Mononuclear cell (primary cell): ENCODE measurements at places on chromosomes 7 and 10. TPM values are rescaled to one million over a fixed set of nuclear protein-coding genes. Genes with fewer than 3 reads are reported as not detected.

The PTPRN2 gene
- 0.31 TPM for total RNA-seq

The IQUB gene
- total RNA-seq: 0.52 TPM

The MARVELD1 gene
- 5.5 TPM for total RNA-seq

The LEP gene
- not detected for total RNA-seq

The SEMA4G gene
- 0.10 TPM for total RNA-seq

The USP6NL gene
- 14.7 TPM for total RNA-seq

The IGFBP3 gene
- total RNA-seq: 6.7 TPM

The KIF11 gene
- 0.84 TPM for total RNA-seq

The PRTFDC1 gene
- total RNA-seq: 3.0 TPM

The AVPI1 gene
- 7.8 TPM for total RNA-seq

The PCLO gene
- not detected for total RNA-seq

The SCART1 gene
- total RNA-seq: 1.5 TPM

The MYL7 gene
- not detected for total RNA-seq

The SPDYE16 gene
- total RNA-seq: 0.10 TPM

The ZMIZ2 gene
- total RNA-seq: 16.7 TPM

The LAMB4 gene
- 0.10 TPM for total RNA-seq

The GPR15LG gene
- not detected for total RNA-seq

The ADCYAP1R1 gene
- total RNA-seq: under 0.01 TPM

The GPAM gene
- 3.5 TPM for total RNA-seq

The CLDN15 gene
- total RNA-seq: 4.5 TPM

The DAGLB gene
- total RNA-seq: 9.9 TPM

The POU6F2 gene
- total RNA-seq: not detected

The CFAP69 gene
- total RNA-seq: 0.42 TPM
